ENCODE measurements at places on chromosomes 5 and 9.

GRCh38 chr5:137412136-137412535, 87.0 kb downstream of the SPOCK1 start:
- no peak for DNase-seq

DNA sequence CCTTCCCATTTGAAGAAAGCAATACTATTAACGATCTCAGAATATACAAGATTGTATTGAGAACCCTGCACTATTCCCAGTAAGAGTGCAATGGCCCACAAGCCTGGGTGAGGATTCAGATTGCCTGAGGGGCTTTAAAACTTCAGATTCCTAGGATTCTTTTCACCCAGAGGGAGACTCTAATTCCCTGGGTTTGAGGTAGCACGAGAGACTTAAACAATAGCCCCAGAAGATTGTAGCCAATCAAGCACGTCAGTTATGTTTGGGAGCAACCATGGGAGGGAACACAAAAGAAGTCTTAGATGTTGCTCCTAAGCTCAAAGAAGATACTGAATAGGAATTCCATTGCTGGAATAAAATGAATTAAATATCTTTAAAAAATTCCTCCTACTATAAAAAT, 17.9 kb downstream of the MRPS27 start:
- no peak for DNase-seq

GRCh38 chr5:159202151-159202550, 7.2 kb downstream of the RNF145 start:
- DNase-seq, result no peak

DNA sequence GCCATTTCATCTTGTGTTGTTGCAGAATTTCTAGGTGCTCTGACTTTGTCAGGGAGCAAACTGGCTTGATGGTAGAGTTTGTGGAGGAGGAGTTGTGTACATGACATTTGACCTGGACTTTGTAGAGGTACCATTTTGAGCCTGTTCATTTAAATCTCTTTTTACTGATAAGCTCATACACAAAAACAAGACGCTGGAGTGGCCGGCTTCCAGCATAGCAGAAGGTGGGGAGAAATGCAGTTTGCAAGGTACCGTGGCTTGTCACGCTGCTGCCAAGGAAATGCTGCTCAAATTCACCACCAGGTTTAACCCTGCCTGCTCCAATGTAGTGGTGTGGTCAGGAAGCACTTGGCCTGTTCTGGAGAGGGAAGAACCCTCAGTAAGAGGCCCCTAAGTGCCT, 18.9 kb upstream of the IQGAP2 start:
- DNase-seq, result no peak

GRCh38 chr5:160333721-160334120, 21.4 kb upstream of the CCNJL start:
- DNase-seq, result no peak

GRCh38 chr5:5658889-5659465, 236.5 kb downstream of the ICE1 start:
- DNase-seq, result no peak
